HFFc6 (cell line): ENCODE measurements at places on chromosomes 5 and 9. TPM values are rescaled to one million over a fixed set of nuclear protein-coding genes. Genes with fewer than 3 reads are reported as not detected.
A peak's percentile ranks its signal among the peaks of the same experiment; 100 is the strongest.

The C9 gene
- 0.35 TPM in 1 of 3 replicates, not detected in the others for total RNA-seq

The OSMR gene
- 28.1 to 32.1 TPM (median 29.6 TPM) in 3 replicates for total RNA-seq

The ZNF366 gene
- not detected in 3 replicates for total RNA-seq

The PHAX gene
- 52.8 to 70.7 TPM (median 57.7 TPM) in 3 replicates for total RNA-seq

The KCNIP1 gene
- not detected in 3 replicates for total RNA-seq

DNA sequence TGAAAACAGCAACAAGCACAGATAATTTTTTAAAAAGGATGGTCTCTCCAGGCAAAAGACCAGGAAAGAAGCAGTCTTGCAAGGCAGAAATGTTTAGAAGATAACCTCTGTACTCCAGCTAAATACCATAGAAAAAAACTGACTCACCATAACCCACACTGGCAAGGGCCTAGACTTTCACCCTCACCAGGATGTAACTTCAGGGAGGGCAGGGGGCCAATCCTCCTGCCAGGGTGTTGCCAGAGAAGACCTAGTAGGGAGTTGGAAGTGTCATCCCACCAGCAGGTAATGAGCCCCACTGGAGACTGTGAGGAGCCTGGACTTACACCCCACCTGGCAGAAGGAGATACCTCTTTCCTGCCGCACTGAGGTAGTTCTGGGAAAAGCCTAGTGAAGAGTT, 97.6 kb downstream of the PRELID2 start:
- H3K4me3 ChIP-seq: no peak overlapping the region
- H3K36me3 ChIP-seq: no peaks in the 10 kb centered on the region
- DNase-seq: no peak
- no peaks in the 10 kb centered on the region for H3K4me1 ChIP-seq

DNA sequence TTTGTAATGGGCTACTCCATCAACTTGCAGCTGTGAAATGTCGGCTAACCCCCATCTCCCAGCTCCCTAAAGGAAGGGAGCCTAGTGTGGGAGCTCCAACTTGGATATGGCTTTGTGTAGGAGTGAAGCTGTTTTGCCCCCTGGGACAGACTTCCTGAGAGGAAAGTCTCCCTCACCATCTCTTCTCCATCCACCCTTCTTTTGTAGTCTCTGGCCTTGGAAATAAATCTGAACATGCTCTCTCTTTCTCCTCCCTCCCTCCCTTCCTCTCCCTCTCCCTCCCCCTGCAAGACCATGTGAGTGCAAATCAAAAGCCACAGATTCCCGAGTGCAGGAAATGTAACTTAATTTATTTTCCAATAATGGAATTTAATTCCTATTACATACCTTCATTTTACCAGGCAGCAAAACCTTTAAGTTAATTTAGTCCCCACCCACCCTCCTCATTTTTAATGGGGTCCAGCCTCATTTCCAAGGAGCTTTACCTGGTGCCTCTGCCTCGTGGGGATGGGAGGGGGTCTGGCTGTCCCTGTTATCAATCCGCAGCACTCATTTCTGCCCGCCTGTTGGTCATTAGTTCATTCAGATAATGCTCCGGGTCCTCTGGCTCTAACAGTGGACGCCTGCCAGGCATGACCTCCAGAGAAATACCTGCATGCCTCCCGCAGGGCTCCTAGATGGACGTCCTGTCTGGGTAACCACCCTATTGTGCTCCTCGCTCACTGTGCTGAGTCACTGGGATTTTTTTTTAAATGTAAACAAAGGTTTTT, 122.9 kb upstream of the TAF11L2 start:
- peak overlapping the region; percentile 64; the same call in 1 of the 2 replicates for H3K4me3 ChIP-seq
- H3K27ac ChIP-seq: peak overlapping the region; percentile 67
- peaks cover 46% of the 10 kb centered on the region for H3K4me1 ChIP-seq
- no peaks in the 10 kb centered on the region for H3K36me3 ChIP-seq

DNA sequence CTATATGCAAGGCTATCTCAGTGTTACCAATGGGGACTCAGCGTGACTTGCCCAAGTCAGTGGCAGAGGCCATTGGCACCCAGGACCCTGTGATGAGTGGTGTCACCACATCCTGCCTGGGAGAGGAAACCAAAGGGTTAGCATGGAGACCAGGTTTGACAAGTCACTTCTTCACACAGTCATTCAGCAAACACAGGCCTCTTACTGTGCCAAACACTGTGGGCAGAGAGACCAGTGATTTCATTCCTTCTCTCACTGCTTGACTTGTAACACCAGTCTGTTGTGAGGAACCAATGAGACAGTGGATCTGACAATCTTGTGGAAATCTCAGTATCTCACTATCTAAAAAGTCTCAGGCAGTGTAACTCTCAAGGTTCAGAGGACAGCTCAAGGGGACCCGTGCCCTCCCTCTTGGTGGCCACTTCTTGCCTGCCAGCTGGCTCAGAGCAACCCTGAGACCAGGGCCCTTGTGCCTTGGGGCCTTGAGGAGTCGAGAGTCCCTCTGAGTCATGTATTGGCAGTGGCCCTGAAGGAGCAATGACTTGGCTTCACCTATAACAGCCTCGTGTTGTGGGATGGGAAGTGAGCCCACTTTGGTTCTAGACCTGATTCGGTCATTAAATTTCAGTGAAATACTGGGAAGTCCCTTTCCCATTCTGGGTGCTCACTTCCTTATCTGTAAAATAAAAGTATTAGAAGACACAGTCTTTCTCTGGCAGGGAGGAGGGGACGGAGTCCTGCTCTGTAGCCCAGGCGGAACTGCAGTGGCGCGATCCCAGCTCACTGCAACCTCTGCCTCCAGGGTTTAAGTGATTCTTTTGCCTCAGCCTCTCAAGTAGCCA, 1.6 kb downstream of the FABP6 start:
- no peak for DNase-seq
- H3K4me3 ChIP-seq: no peak overlapping the region

- no peaks in the 10 kb centered on the region; the same call in 1 of the 2 replicates for H3K27me3 ChIP-seq
- peaks cover 18% of the 10 kb centered on the region for H3K4me1 ChIP-seq
Measured at GRCh38 chr5:128156521-128156920, 73.0 kb downstream of the SLC12A2 start.

- H3K4me1 ChIP-seq: no peaks in the 10 kb centered on the region
- no peak overlapping the region for H3K4me3 ChIP-seq
- H3K27ac ChIP-seq: no peak overlapping the region
- H3K27me3 ChIP-seq: no peaks in the 10 kb centered on the region
Measured at GRCh38 chr5:147712019-147712418, 70.5 kb downstream of the JAKMIP2 start.

GRCh38 chr5:143217065-143217803, 186.3 kb downstream of the NR3C1 start:
- no peak for DNase-seq
- peaks cover 45% of the 10 kb centered on the region for H3K4me1 ChIP-seq
- peaks cover 1% of the 10 kb centered on the region for H3K27me3 ChIP-seq

DNA sequence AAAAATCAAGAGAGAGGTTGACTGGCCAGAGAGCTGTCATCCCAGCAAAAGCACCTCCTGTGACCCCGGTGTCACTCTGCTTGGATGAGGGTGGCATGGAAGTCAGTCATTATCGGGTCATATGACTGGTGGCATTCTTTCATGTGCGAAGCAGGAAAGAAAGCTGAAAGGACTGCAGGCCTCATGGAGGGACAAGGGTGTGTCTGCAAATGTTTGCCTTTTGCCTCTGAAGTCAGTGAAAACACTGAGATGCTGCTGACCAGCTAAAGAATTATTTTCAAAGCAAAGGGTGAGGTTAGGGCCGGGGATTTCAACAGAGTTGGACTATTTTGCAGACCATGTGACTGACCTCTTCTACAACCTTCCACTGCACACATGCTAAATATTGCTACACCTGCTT, 298.3 kb downstream of the CSNK1G3 start:
- no peak overlapping the region for H3K4me3 ChIP-seq
- no peaks in the 10 kb centered on the region for H3K36me3 ChIP-seq
- H3K27me3 ChIP-seq: no peaks in the 10 kb centered on the region
- H3K4me1 ChIP-seq: peaks cover 62% of the 10 kb centered on the region
- no peak overlapping the region; the same call in 1 of the 2 replicates for H3K27ac ChIP-seq

- no peaks in the 10 kb centered on the region for H3K27me3 ChIP-seq
- H3K36me3 ChIP-seq: no peaks in the 10 kb centered on the region; the same call in 1 of the 2 replicates
- DNase-seq: no peak
- H3K4me1 ChIP-seq: peaks cover 45% of the 10 kb centered on the region
Measured at GRCh38 chr5:40549616-40550015, 130.1 kb upstream of the PTGER4 start.

DNA sequence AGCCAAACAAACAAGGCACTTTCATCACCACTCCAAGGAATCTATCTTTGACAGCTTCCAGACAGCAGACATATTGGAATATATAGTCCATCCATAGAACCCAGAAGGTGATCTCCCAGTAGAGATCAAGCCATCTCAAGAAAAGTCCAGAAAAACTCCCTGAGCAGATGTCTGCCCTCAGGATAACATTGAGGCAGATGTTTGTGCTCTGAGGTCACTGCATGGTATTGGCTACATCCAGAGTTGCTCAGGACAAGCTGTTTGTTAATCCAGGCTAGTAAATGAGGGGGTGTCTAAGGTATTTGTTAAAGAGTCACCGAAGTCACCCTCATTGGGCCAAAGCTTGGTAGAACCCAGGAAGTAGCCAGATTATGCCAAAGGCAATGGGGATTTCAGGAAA, 556.3 kb upstream of the KLF4 start:
- DNase-seq: no peak
- no peak overlapping the region for H3K27ac ChIP-seq
- peaks cover 56% of the 10 kb centered on the region for H3K4me1 ChIP-seq
- no peak overlapping the region for H3K4me3 ChIP-seq

GRCh38 chr9:128232528-128233428, 29.6 kb downstream of the DNM1 start:
- DNase-seq: no peak
- no peak overlapping the region for H3K4me3 ChIP-seq
- H3K4me1 ChIP-seq: peaks cover 13% of the 10 kb centered on the region; the same call in 1 of the 2 replicates
- peaks cover 13% of the 10 kb centered on the region; the same call in 1 of the 2 replicates for H3K36me3 ChIP-seq

DNA sequence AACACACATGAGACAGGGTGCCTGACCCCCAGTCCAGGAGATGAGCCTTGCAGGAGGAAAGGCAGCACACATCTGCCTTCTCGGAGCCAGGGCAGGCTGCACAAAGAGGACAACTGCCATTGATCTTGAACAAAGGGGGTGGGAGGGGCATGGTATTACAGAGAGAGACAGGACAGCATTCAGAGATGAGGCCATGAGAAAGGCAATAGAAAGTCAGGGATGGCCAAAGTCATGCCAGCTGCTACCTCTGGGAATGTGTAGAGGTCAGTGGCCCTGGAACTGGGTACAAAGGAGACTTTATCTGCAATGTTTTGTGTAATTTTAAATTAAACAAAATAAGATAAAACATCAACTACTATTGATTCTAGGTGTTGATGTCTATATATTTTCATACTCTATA, 43.2 kb downstream of the WDR36 start:
- H3K36me3 ChIP-seq: no peaks in the 10 kb centered on the region
- DNase-seq: no peak
- no peak overlapping the region for H3K4me3 ChIP-seq

GRCh38 chr9:98130576-98131228, 11.7 kb upstream of the TRIM14 start:
- H3K4me3 ChIP-seq: no peak overlapping the region
- H3K27me3 ChIP-seq: peaks cover 24% of the 10 kb centered on the region

DNA sequence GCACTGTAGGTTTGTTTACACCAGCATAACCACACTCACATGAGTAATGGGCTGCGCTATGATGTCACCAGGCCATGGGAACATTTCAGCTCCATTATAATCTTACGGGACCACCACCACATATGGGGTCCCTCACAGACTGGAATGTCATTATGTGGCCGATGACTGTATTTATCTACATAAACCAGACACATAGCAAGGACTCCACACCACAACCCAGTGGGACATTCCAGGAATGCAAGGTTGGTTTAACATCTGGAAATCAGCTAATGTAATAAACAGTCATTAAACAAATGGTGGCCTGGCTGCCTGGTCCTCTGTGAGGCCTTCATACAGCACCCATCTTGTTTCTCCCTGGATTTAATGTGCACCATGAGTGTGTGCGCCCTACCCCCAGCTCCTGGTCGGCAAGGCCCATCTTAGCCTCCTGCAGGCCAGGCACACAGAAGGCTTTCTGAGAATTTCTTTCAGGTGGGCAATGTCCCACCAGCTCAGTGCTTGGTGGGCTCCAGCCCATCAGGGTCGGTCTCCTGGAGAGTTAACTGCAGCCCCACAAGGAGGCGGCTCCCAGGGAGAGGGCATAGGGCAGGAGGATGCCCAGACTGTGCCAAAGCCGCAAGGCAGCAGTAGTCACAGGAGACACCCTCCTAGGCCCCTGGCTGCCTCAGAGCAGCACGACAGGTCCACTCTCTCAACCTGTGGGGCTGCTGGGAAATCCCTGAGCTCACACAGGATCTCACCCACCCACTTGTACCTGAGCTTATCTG, 35.9 kb upstream of the SARDH start:
- H3K36me3 ChIP-seq: peaks cover 29% of the 10 kb centered on the region
- no peak overlapping the region for H3K27ac ChIP-seq
- DNase-seq: no peak
- peaks cover 2% of the 10 kb centered on the region; the same call in 1 of the 2 replicates for H3K27me3 ChIP-seq
